H9 (cell line): ENCODE measurements at places on chromosomes 3 and 15. TPM values are rescaled to one million over a fixed set of nuclear protein-coding genes. Genes with fewer than 3 reads are reported as not detected.

Gene ITGA11
- total RNA-seq = 0.07 TPM in 1 of 2 replicates, not detected in the other

Gene CCDC54
- not detected in 2 replicates for total RNA-seq

Gene C2CD4A
- total RNA-seq = not detected in 2 replicates

Gene ITGB5
- total RNA-seq = 146 and 148 TPM in 2 replicates

Gene PAQR9
- 2.3 and 3.2 TPM in 2 replicates for total RNA-seq

Gene CCR9
- not detected in 2 replicates for total RNA-seq

Gene JMJD7
- total RNA-seq = 13.3 and 14.3 TPM in 2 replicates

DNA sequence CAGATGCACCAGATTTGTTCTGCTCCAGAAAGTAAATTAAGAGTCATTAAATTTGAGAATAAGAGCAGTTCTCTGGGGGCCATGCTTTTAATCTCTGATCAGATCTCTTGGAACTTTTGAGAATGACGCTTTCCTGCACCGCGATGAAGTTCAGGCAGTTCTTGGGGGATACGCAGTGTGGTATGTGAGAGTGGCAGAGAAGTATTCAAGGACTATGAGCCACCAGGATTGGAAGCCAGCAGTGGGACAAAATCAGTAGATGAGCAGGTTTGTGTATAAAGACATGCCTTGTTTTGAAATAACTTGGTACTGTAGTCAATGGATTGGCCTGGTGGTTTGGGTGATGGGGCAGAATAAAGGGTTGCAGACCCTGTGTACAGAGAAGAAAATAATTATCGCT is 483.6 kb downstream of the ERC2 start:
- H3K27me3 ChIP-seq = no peaks in the 10 kb centered on the region
- H3K27ac ChIP-seq = no peak overlapping the region
- DNase-seq = no peak
- H3K4me1 ChIP-seq = no peaks in the 10 kb centered on the region
- H3K4me3 ChIP-seq = no peak overlapping the region

DNA sequence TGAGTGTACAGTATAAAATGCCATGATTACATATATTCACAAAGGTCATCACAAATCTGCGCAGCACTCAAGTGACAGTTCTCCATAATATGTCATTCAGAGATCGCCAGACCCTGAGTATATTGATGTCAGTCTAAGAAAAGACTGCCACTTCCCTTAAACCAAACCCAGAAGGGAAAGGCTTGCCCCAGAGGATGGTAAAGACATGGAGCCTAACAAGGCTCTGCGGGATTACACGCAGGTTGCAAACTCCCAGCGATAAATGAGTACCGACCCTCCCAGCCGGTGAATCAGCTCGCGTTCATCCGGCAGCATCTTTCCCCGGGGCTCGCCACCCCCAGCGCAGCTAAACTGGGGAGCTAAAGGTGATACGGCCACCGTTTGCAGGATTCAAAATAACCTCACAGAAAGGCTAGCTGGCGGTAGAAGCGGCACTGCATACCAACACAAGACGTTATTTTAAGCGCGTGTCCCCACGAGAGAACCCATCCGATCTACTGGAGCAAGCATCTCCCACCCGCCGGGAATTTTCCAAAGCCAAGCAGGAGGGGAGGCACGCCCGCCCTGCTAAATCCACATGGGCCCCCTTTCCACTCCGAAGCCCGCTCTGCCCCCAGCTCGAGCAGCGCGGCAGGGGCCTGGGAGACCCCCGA is 643 bp downstream of the MYO5A start:
- H3K4me1 ChIP-seq = no peaks in the 10 kb centered on the region
- H3K27me3 ChIP-seq = peaks cover 7% of the 10 kb centered on the region; the same call in 1 of the 2 replicates
- H3K36me3 ChIP-seq = no peaks in the 10 kb centered on the region
- H3K4me3 ChIP-seq = peak overlapping the region; percentile 93

DNA sequence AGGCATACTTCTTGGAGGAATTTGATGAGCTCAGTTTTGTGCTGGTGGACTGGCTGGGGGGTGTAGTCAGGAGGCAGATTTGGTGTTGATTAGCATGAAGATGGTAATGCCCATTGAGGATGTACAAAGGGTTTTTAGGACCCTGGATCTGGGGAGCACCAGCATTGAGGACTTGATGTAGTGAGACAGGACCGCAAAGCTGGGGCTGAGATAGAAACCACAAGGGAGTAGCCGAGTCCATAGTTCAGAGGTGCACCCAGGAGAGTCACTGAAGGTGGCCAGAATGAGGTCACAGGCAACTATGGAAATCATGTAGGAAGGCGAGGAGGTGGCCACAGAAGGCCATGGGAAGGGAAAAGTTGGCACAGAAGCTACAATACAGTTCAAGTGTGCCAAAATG is 2.7 kb upstream of the CDC25A start:
- DNase-seq = no peak
- peaks cover 7% of the 10 kb centered on the region; the same call in 1 of the 2 replicates for H3K4me1 ChIP-seq
- H3K36me3 ChIP-seq = peaks cover 12% of the 10 kb centered on the region
- no peak overlapping the region for H3K27ac ChIP-seq

DNA sequence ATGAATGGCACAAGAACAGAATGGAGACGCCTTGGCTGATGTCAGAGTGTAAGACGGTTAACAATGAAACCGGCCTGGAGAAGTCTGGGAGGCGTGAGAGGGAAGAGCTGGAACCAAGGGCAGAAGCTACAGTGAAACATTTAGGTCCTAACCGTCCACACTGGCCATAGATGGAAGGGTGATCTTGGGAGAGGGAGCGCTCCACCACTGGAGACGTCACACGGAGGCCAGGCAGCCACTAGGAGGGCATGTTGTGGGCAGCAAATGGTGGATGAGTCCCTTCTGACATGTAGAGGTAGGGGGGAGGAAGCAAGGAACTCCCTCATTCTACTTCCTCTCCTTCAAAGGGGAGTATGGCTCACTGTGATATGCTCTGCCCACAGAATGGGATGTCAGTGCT is 23.8 kb downstream of the FEM1B start:
- H3K4me1 ChIP-seq = no peaks in the 10 kb centered on the region; the same call in 1 of the 2 replicates
- H3K27ac ChIP-seq = no peak overlapping the region
- DNase-seq = no peak
- H3K36me3 ChIP-seq = peaks cover 5% of the 10 kb centered on the region; the same call in 1 of the 2 replicates
- no peak overlapping the region for H3K4me3 ChIP-seq

DNA sequence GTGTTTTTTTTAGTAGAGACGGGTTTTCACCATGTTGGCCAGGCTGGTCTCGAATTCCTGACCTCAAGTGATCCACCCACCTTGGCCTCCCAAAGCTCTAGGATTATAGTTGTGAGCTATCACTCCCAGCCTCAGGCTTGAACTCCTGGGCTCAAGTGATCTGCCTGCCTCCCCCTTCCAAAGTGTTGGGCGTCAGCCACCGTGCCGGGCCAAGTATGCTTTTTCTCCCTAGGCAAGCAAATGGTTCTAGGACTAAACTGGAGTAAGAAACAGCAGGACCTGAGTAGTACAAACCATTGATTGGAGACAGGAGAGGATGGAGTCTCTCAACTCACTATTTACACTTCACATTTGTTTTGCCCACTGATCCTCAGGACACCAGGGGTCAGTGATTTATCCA is 4.6 kb upstream of the PTPN9 start:
- H3K27me3 ChIP-seq = no peaks in the 10 kb centered on the region
- no peaks in the 10 kb centered on the region for H3K4me1 ChIP-seq
- H3K36me3 ChIP-seq = peaks cover 6% of the 10 kb centered on the region; the same call in 1 of the 3 replicates

GRCh38 chr3:155497930-155498647 is 204.6 kb upstream of the STRIT1 start:
- no peaks in the 10 kb centered on the region for H3K27me3 ChIP-seq
- no peak for DNase-seq
- H3K4me1 ChIP-seq = no peaks in the 10 kb centered on the region; the same call in 1 of the 2 replicates
- no peak overlapping the region for H3K27ac ChIP-seq

- H3K4me3 ChIP-seq = peak overlapping the region; percentile 15; the same call in 1 of the 3 replicates
- no peak for DNase-seq
- no peaks in the 10 kb centered on the region for H3K36me3 ChIP-seq
- peaks cover 5% of the 10 kb centered on the region; the same call in 1 of the 2 replicates for H3K27me3 ChIP-seq
These were observed 1.9 kb downstream of the MITF start for GRCh38 chr3:69741032-69741767.

- H3K27me3 ChIP-seq = no peaks in the 10 kb centered on the region
- no peaks in the 10 kb centered on the region for H3K4me1 ChIP-seq
- no peak overlapping the region for H3K4me3 ChIP-seq
- no peaks in the 10 kb centered on the region for H3K36me3 ChIP-seq
- no peak for DNase-seq
These were observed 166.9 kb downstream of the CHST2 start for GRCh38 chr3:143286392-143287010.

GRCh38 chr3:124845406-124845805 is 41.8 kb downstream of the ITGB5 start:
- H3K36me3 ChIP-seq = peaks cover 48% of the 10 kb centered on the region
- no peaks in the 10 kb centered on the region for H3K4me1 ChIP-seq

GRCh38 chr3:149198611-149199010 is 23.0 kb downstream of the CP start:
- H3K4me3 ChIP-seq = peak overlapping the region; percentile 73; the same call in 2 of the 3 replicates
- peak overlapping the region; percentile 100 for H3K27ac ChIP-seq
- H3K4me1 ChIP-seq = peaks cover 7% of the 10 kb centered on the region
- DNase-seq = peak; percentile 82
- no peaks in the 10 kb centered on the region; the same call in 1 of the 3 replicates for H3K36me3 ChIP-seq

DNA sequence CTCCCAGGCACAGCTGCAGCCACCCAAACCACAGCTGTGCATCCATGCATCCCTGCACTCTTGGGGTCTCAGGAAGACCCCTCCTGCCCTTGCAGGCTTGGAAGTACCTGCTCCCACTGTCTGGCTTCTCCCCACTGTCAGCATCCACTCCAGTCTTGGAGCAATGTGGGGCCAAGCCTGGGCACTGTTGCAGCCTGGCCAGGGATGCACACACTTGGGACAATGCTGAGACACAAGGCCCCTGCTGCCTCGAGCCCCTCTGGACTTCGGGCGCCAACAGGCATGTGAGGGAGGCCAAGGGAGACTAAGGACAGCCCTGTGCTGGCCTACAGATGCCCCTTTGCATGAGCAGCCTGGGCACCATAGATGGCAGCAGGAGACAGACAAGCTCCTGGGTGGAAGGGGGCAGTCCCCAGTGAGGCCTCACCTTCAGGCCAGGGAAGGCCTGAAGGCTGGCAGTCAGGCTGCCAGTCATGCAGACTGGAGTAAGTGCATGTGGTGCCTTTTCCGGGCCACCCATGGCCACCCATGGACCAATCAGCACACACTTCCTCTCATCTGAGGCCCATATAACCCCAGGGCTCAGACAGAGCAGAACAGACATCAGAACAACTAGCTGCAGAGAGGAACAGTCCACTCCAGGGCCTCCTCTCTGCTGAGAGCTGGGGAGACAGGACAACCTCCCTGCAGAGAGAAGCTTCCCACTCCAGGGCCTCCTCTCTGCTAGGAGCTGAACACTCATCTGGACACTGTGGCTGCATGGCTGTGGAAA is 219.0 kb downstream of the VGLL3 start:
- H3K36me3 ChIP-seq = no peaks in the 10 kb centered on the region
- no peak overlapping the region for H3K4me3 ChIP-seq
- H3K27me3 ChIP-seq = no peaks in the 10 kb centered on the region
- H3K4me1 ChIP-seq = no peaks in the 10 kb centered on the region
- DNase-seq = no peak

DNA sequence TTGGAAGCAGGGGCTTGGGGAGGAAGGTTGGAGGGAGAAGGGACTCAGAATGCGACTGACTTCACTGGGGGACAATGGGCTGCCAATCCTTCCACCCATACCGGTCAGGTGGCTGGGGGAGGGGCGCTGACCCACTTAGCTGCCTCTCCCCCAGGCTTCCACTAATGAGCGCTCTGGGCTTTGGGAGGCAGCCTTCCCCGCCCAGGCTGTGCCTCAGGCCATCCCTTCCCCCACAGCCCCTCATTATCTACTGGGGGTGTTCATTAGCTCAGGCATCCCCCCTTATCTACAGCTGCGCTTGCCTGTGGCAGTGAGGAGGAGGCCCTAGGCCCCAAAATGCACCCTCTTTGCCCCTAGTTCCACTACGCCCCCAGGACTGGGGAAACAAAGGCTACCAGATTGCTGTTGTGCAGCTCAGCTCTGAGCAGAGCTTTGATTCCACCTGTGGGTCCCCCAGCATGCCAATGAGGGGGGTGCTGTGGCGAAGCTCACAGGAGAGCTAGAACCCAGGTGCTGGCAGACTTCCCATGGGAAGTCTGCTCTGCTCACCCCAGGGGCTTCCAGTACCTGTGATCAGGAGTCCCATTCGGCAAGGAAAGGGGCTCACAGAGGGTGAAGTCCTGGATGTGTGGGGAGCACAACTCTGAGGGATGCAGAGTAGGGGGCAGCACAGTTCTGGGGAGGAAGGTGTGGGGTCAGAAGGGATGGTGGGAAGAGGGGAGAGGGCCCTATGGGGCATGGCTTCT is 29.4 kb upstream of the SEMA3F start:
- H3K27ac ChIP-seq = no peak overlapping the region
- no peaks in the 10 kb centered on the region for H3K27me3 ChIP-seq
- no peak for DNase-seq
- H3K4me1 ChIP-seq = peaks cover 4% of the 10 kb centered on the region; the same call in 1 of the 2 replicates
- H3K4me3 ChIP-seq = peak overlapping the region; percentile 26; the same call in 2 of the 3 replicates
- H3K36me3 ChIP-seq = no peaks in the 10 kb centered on the region; the same call in 2 of the 3 replicates

- H3K27ac ChIP-seq = no peak overlapping the region
- H3K27me3 ChIP-seq = peaks cover 5% of the 10 kb centered on the region; the same call in 1 of the 2 replicates
- no peak overlapping the region for H3K4me3 ChIP-seq
- no peaks in the 10 kb centered on the region; the same call in 1 of the 2 replicates for H3K36me3 ChIP-seq
- DNase-seq = no peak
These were observed 2.6 kb upstream of the DAPK2 start for GRCh38 chr15:64048781-64049460.

DNA sequence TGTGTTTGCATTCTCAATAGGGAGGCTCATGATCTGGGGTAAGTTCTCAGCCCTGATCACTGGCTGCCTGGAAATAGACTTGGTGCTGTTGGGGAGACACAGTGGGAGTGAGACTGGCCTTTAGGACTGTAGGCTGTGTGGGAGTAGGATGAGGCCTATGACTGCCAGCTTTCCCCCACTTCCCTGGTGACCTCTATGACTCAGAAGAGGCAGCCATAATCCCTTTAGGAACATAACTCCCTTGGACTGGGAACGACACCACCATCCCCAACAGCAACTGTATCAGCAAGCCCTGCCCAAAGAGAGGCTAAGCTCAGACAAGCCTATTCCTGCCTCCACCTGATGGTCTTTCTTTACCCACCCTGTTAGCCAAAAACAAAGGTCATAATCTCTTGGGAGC is 91.3 kb downstream of the SUCNR1 start:
- H3K4me3 ChIP-seq = no peak overlapping the region
- no peaks in the 10 kb centered on the region for H3K4me1 ChIP-seq
- no peak overlapping the region for H3K27ac ChIP-seq

GRCh38 chr3:30511524-30512251 is 94.7 kb upstream of the TGFBR2 start:
- no peaks in the 10 kb centered on the region for H3K4me1 ChIP-seq
- no peak overlapping the region for H3K27ac ChIP-seq
- no peaks in the 10 kb centered on the region for H3K27me3 ChIP-seq

DNA sequence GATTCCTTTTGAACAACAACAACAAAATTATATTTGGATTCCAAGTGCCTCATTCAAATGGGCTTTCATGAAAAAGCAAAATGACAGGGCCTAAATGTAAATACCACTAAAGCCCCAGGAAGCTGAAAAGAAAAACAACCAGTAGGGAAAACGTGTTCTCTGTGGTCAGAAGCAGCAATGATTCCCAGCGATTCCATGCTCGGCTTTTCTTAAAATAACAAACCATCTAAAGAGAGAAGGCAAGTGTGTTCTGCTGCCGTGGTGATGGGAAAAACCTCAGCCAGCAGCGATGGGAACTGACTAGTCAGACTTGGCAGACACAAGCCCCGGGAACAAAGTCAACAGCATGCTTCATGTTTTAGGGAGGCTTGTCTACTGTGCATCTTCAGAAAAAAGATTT is 153.6 kb downstream of the TNIK start:
- DNase-seq = no peak
- no peak overlapping the region for H3K27ac ChIP-seq
